SK-N-MC (cell line): ENCODE measurements at places on chromosomes 16 and 17.

DNA sequence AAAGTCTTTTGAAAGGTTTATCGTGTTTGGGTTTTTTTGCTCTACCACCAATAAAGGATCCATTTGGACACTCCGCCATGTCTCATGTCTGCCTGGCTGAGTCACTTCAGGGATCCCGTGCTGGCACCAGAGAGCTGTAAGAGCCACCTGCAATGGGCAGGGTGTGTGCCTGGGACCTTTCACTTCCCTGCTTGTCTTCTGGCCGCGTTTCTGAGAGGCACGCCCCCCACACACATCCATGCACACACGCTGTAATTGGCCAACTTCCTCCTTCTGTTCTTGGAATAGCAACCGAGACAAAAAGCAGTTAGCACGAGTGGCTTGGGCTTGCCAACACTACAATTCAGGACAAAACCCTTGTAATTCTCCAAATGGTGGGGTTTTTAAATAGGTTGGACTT, 9.8 kb upstream of the SOST start:
- DNase-seq = no peak

DNA sequence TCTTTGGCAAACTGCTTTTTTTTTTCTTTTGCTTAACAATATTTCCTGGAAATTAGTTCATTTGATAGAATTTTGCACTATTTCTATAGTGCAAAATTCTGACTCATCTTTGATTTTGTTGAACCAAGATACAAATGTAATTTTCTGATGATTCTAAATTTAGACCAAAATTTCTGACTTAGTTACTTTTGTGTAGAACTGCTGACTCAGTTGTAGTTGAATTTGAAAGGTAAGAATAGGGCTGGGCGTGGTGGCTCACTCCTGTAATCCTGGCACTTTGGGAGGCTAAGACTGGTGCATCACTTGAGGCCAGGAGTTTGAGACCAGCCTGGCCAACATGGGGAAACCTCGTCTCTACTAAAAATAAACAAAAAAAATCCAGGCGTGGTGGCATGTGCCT, 223.0 kb downstream of the BCAS3 start:
- no peak for DNase-seq

- no peak for DNase-seq
Measured at GRCh38 chr17:68197091-68197996, 50.5 kb upstream of the AMZ2 start.

- no peak for DNase-seq
Measured at GRCh38 chr17:55576996-55577586, 65.8 kb upstream of the SMIM36 start.

- no peak for DNase-seq
Measured at GRCh38 chr17:19336938-19337711, 25.4 kb downstream of the B9D1 start.

DNA sequence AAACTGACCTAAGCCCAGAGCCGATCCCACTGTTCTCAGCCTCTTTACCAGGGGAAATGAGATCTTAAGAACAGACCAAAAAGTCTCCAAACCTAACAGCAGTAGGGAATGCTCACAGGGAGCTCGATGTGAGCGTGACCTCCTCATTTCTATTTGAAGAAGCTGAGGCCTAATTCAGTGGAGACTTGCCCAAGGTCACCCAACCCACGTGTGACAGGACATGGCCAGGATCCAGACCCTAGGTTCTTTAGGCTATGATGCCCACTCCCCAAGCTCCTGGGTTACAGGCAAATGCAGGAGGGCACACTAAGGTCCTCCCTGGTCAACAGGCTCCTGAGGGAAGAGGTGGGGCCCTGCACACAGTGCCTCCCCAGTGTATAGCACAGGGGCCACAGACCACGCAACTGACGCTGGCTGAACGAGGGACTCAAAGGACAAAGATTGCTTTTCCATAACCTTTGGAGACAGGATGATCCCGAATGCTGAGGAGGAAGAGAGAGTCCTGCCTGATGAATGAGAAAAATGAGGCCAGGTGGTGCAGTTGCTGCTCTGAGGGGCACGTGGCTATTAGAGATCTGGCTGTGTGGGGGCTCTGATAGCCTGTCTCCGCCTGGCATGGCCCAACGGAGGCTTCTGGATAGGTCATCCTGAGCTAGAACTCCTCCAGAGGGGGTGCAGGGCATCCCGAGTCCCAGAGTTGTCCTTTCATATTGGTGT, 24.0 kb downstream of the MAP3K14 start:
- no peak for DNase-seq

- DNase-seq = no peak
Measured at GRCh38 chr17:81228834-81229665, 6.3 kb upstream of the CEP131 start.

DNA sequence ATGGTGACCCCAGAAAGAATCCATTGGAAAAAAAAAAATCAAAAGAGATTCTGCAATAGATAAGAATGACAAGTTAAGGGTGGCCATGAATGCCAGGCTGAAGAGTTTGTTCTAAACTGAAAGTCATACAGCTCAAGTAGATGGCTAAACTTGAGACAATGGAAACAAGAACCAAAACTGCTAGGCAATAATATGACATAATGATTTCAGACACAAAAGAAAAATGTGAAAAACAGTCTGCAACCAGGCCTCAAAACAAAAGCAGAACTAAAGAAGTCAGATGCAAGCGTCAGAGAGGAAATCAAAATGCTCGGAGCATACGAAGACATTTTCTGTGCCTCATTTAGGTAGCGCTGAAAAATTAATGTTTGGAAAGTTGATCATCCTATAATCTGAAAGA, 54.4 kb upstream of the YPEL2 start:
- DNase-seq = no peak

DNA sequence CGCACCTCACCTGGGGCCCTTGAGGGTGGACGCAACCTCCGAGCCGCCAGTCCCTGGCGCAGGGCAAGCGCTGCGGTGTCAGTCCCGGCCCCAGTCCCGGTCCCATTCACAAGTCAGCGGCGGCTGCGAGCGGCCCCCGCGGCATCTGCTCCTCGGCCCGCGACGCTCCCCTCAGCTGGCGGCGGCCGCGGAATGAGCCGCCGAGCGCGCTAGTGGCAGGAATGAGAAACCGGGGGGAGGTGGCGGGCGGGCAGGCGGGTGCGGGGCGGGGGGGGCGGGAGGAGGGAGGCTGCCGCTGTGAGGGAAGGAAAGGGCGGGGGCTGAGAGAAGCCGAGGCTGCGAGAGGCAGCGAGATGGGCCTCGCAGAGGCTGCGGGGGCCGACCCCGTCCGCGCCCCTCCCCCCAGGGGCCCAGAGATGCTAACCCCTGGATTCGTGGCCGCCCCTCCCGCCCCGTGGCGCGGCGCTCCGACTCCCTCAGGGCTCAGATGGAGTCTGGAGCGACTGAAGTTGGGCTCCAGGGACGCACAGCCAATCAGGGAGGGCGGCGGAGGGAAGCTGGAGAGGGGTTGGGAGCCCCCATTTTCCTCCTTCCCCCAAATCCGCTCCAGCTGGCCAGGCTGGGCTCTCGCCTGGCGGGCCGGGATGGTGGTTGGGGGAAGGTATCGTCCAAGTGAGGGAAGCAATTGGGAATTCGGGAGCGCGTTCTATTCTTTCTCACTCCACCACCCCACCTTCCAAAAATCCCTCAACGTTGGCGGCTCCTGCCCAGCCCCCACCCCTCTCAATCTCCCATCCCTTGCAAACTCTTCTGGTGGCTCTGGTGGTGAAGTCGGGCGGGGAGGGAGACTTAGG, at the start of gene CDH11:
CDH11 (minus strand) TSS at position 194 of the 854 bp plus-strand sequence. CDS start 117,194 bp downstream, outside the sequence.
- DNase-seq = no peak

- no peak for DNase-seq
Measured at GRCh38 chr17:38867968-38868816, 1.7 kb upstream of the LASP1 start.

DNA sequence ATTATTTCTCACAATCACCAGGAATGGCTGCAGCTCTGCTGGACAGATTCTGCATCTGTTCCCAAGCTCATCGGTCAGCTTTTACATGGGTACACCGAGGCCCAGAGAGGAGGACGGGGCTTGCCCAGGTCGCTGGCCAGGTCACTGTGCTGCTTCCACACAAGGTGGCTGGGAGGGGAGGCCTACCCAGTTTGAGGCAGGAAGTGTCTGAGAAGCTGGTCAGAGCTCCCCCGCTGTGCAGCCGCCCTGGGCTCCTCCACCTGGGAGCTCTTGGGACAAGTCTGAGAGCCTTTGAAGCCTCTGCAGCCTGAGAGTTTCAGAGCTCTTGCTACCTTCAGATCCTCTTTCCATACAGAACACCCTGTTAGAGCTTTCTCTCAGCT, 143.3 kb downstream of the CLEC16A start:
- no peak for DNase-seq

DNA sequence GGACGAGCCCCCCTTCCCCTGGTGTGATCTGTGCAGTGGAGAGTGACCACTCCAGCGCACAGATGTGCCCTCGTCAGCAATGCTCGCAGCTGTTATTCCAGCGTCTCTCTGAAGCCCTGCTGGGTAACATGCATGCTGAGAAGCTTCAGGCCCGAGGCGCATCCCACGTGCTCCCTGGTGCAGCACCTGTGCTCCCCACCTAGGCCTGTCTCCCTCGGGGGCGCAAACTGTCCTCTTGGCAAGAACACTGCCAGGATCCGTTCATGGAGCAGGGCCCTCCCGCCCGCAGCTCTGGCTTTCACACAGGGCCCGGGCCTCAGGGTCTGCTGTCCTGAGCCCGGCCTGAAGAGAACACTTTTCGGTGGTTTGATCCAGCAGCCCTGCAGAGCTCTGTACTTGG, 13.0 kb downstream of the TMEM204 start:
- DNase-seq = no peak

- no peak for DNase-seq
Measured at GRCh38 chr17:78745407-78746088, 36.5 kb downstream of the CYTH1 start.

DNA sequence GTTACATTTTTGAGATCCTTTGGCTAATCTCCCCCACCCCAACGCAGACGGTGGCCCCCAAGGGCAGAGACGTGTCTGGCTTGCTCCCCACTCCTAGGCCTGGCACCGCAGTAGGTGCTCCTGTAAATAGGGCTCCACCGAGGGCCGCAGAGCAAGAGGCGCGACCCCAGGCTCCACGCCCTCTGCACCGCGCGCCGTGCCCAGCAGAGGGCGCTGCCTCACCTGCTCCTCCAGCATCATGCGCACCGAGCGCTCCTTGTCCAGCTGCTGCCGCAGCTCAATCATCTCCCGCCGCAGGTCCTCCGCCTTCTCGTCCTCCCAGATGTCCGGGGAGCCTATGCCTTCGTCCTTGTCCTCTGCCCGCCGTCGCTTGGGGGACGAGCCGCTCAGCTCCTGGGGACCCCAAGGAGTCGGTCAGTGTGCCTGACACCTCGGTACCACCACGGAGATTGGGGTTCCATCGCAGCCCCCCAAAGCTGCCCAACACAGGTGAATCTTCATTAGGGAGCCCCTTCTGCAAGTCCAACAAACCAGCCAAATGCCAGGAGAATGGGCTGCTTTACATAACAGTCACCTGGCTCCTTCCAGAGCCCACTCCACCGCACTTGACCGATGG, 11.2 kb downstream of the TFAP4 start:
- DNase-seq = no peak

GRCh38 chr17:74345433-74346241, 16.0 kb downstream of the BTBD17 start:
- DNase-seq = no peak

DNA sequence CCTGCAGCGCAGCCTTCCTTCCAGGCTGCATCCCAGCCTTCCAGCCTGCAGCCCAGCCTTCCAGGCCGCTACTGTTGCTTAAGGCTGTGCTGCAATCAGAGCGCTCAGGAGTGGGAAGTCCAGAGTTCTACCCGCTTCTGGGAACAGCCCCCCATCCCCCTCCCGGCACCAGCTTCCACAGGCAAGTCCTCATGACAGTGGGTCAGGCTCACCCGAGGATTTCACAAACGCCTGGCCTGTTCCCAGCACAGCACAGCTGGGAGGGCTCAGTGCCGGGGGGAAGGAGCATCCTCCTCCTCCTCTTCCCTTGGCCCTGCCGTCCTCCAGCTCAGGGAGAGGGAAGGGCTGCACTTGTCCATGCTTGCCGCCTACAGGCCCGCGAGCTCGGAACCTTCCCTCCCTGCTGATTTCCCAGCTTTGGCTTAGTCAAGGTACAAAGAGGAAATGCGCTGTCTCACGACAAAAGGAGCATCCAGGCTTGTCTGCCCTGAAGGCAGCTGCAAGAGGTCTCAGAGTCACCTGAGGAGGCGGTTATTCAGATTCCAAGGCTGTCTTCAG, 8.3 kb downstream of the SOCS3 start:
- DNase-seq = no peak

DNA sequence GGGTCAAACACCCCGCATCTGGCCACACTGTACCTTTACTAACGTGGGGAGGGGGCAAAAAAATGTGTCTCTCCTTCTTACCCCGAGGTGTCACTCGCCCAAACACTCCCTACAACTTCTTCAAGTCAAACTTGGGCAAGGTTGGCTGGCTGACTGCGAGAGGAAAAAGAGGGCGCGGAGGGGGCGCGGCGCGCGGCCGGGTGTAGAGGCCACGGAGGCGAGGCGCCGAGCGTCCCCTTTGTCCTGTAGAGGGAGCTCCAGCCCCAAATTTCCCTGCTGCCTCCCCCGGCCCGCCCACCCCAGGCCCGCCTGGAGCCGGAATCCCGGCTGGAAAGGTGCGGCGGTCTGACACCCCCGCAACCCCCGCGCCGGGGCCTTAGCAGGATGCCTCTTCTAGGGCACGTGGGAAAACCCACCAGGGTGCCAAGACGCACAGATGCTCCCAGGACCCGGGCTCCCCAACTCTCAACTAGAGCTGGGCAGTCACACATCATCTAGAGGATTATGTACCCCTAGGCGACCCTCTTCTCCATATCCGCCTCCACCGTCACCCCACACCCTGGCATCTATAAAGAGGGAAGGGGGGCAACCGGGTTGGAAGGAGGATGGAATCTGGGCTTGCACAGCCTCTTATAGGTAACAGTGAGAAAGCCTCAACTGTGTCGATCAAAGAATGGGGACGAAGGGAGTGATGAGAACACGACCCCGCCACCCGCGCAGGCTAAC, 4.2 kb downstream of the IRX3 start:
- DNase-seq = no peak

DNA sequence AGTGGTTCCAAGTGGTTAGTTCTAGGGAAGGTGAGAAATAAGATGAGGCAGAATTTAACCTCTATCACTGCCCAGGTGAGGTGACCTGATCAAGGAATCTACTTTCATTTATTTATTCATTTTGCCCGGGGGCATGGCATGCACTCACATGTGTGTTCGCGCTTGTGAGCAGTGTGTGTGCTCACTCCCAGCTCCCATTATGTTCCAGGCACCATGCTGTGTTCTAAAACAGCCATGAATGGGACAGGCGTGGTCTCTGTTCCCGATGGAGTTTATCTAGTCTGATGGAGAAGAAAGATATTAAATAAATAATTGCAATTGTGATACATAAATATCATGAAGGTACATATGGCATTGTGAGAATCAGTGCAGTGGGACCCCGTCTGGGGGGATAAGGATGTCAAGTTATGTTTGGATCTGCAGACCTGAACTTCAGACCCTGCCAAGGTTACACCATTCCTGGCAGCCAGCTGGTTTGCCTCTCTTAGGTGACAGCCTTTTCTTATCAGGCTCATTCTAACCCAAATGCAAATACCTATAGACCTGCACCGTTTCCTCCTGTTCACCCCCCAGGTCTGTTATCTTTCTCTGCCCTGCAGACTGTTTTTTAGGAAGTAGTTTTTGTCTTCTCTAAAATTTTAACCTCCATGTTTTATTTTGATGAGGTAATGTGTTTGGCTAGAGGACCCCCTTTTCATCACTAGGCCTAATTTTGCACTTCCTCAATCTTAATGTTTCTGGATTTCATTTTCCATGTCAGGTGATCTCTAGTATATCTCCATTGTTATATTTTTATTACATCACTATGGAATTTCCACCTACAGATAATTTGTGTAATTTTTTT, 11.8 kb downstream of the CYB5B start:
- DNase-seq = no peak
